ENCODE measurements at places on chromosomes 3 and 15.

- DNase-seq: peak; percentile 20
Measured at GRCh38 chr15:78810362-78811123, 721 bp downstream of the ADAMTS7 start.

GRCh38 chr3:27535809-27536392 lies 51.7 kb upstream of the SLC4A7 start:
- peak; percentile 68 for DNase-seq

DNA sequence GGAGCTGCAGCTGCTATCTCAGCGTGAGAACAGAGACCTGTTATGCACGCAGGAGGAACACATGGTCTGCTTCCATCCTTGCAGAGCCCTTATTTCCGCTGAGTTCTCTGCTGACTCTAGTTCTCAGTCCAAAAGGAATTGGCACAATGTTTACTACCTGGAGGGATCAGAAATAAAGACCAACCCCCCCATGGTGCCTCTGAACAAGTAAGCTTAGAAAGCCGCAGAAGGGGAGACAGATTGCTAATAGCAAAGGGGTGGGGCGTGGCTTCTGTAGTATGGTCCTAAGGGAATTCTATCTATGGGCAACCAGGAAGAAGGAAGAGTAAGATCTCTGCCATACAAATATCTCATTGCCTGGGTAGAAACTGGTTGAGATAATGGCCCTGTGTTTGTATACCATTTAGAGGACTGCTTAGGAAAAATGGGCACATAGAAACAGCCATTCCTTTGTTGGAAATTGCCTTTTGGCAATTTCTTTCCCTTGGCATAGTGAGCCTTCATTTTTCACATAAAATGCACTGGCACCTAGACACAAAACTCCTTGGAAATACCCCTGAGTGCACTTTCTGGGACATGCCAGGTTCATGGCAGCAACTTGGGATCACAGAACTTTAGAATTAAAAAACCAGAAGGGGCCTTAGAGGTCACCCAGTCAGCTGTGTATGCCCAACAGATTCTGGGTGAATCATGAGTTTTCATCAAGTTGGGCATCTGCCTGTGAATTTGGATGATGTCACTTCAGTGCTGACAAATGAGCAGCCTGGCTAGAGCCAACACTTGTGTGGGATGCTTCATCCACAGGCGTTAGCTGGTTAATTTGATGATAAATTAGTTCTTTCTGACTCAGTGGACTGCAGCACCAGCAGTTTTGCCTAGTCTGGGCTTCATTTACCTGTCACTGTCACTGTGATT lies 57.4 kb upstream of the STXBP5L start:
- DNase-seq: peak; percentile 45

DNA sequence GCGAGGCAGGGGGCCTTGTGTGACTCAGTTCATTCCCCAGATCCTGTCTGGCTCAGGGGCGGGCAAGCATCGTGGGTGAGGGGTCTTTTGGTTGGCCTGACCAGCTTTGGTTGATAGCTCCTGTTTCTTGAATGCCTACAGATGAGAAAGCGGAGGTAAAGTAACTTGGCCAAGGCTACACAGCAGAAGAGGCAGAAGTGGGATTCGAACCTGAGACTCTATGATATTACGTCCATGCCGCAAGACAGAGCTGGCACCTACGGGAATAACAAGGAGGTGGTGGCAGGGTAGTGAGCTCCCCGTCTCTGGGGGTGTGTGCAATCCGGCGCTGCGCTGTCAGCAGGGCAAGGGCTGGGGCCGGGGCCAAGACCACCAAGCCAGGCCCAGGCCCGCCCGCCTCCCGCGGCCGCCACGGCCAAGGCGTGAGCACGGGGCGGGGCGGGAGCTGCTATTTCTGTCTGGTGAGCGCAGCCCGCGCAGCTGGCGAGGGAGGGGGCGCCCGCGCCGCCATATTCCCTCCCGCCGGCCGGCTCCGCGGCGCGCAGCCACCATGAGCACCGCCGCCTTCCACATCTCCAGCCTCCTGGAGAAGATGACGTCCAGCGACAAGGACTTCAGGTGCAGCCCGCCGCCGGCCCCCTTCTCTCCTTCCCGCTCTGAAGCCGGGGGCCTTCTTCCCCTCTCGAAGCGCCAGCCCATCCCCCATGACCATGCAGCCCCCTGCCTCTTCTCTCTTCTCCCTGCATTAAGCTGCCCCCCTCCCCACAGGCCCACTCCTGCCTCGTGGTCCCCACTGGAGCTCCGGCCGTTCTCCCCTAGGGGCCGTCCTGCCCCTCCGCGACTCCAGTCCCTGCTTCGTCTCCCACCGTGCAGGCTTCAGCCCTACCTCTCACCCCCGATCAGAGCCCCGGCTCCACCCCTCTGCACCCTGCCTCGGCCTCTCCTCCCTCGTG lies at the start of gene CAND2:
CAND2 (plus strand) TSS at position 510 of the 953 bp plus-strand sequence; CDS start at position 551, 41 bp downstream.
- DNase-seq: peak; percentile 30

DNA sequence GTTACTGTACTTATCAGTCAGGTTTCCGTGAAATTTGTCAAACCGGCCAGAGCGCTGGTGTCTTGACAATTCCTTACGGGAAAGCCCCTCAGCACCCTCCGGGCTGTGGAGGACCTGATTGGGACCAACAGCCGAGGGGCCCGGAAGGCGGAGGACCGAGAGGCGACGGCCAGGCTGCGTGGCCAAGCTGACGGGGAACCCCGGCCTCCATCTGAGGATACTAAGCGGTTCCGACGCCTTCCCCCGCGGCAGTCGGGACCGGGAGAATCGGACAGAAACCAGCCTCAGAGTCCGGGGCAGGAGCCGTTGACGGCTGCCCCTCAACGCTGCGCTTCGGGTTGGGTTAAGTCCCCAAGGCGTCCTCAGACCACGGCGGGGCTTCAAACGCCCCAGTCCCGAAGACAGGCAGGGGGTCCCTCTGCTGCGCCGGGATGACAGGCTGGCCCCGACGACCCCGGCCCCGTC lies 499 bp downstream of the ALDH1A2 start:
- no peak for DNase-seq

- DNase-seq: no peak
Measured at GRCh38 chr15:41429003-41429890, 12.4 kb downstream of the RTF1 start.

- DNase-seq: peak; percentile 52
Measured at GRCh38 chr15:68256675-68257450, 20.7 kb upstream of the FEM1B start.

GRCh38 chr3:44918087-44918486 lies 43.7 kb downstream of the TGM4 start:
- no peak for DNase-seq

- DNase-seq: no peak
Measured at GRCh38 chr3:8368598-8368997, 133.0 kb upstream of the LMCD1 start.

GRCh38 chr15:28271697-28272260 lies 50.2 kb downstream of the HERC2 start:
- DNase-seq: no peak

GRCh38 chr3:66303491-66303901 lies 82.7 kb downstream of the SLC25A26 start:
- no peak for DNase-seq

GRCh38 chr3:123608263-123608937 lies 23.5 kb upstream of the HACD2 start:
- no peak for DNase-seq
